ENCODE measurements at places on chromosomes 2 and 18. TPM values are rescaled to one million over a fixed set of nuclear protein-coding genes. Genes with fewer than 3 reads are reported as not detected.

The NEU2 gene
- total RNA-seq, result not detected

The AGXT gene
- not detected for total RNA-seq

The ME2 gene
- total RNA-seq, result 85.0 TPM

The IL1F10 gene
- not detected for total RNA-seq

- no peak for DNase-seq
Observed at GRCh38 chr18:2654928-2655177, 673 bp upstream of the SMCHD1 start.

DNA sequence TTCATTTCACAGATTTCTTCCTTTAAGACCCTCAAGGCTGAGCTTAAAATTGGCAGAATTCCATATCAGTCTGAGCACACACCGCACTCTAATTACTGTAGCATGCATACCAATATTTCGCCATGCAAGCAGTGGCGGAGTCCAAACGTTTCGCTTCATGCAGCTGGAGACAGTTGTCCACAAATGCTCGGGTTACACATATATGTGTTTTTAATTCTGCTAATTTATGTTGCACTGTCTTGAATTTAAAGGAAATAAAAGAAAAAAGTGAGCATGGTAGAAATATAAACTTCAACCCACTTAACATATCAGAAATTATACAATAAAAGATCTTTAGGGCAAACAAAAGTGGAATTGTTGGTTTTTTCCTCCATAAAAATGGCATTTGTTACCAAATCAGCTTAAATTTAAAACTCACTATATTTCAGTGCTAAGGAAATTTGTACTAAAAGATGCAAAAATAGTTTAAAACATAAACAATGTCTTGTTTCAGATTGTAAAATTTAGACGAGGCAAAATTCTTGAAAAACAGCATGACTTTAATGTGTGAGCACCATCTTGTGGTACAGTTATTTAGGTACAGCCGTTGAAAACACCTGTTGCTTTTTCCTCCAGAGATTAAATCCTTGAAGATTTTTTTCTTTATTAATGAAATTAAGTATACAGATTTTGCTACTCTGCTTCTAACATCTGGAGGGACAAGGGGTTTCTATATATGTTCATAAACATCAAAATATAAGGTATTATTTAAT lies 24.1 kb upstream of the KANSL1L start:
- peak; percentile 73 for DNase-seq

- DNase-seq, result peak; percentile 97
Observed at GRCh38 chr18:22465859-22466457, 48.2 kb upstream of the CTAGE1 start.
